Pancreas (tissue), 10 donors: ENCODE measurements at places on chromosomes 3 and 15. TPM values are rescaled to one million over a fixed set of nuclear protein-coding genes. Genes with fewer than 3 reads are reported as not detected.
A peak's percentile ranks its signal among the peaks of the same experiment; 100 is the strongest.

The XCR1 gene
- total RNA-seq, result 0.09 TPM

The TRIM69 gene
- 4.9 TPM for total RNA-seq

DNA sequence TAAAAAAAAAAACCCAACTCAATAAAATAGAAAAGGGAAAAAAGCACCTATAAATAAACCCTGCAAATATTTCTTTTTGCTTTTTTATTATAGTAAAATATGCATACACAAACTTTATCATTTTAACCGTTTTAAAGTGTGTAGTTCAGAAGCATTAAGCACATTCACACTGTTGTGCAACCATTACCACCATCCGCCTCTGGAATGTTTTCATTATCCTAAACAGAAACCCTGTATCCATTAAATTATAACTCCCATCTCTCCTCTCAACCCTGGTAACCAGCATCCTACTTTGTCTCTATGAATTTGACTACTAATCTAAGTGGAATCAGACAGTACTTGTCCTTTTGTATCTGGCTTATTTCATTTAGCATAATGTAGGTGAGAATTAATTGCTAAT is 15.0 kb downstream of the CDCP1 start:
- no peaks in the 10 kb centered on the region for H3K36me3 ChIP-seq
- H3K27ac ChIP-seq, result no peak overlapping the region
- DNase-seq, result no peak
- H3K4me3 ChIP-seq, result no peak overlapping the region
- H3K4me1 ChIP-seq, result no peaks in the 10 kb centered on the region

DNA sequence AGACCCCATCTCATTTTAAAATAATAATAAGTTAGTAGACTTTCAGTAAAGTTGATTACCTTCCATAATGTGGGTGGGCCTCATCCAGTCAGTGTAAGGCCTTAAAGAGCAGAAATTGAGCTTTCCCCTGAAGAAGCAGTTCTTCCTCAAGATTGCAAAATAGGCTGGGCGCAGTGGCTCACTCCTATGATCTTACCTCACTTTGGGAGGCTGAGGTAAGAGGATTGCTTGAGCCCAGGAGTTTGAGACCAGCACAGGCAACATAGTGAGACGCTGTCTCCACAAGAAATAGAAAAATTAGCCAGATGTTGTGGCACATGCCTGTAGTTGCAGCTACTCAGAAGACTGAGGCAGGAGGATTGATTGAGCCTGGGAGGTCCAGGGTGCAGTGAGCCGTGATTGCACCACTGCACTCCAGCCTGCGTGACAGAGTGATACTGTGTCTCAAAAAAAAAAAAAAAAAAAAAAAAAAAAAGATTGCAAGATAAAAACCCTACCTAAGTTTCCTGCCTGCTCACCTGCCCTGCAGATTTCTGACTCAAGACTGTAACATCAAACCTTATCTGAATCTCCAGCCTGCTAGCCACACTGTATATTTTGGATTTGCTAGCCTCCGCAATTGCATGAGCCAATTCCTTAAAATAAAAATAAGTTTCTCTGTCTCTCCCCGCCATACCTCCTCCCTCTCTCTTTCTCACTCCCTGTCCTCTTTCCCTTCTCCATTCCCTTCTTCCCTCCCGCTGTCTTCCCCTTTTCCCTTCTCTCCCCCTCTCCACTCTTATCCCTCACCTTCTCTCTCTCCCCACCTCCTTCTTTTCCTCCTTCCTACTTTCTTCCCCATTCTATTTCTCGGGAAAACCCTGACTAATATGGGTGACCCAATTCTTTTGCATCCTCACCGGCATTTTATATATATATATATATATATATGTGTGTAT is 16.9 kb downstream of the KLHL18 start:
- no peak overlapping the region for H3K4me3 ChIP-seq
- H3K4me1 ChIP-seq, result no peaks in the 10 kb centered on the region

- H3K4me1 ChIP-seq, result peaks cover 5% of the 10 kb centered on the region
- no peaks in the 10 kb centered on the region for H3K36me3 ChIP-seq
- peak overlapping the region; percentile 26 for H3K4me3 ChIP-seq
- DNase-seq, result no peak
- H3K27me3 ChIP-seq, result no peaks in the 10 kb centered on the region
Observed at GRCh38 chr15:28106294-28107110, 7.4 kb upstream of the OCA2 start.

GRCh38 chr3:72664184-72664975 is 183.9 kb downstream of the SHQ1 start:
- no peak overlapping the region for H3K4me3 ChIP-seq
- H3K4me1 ChIP-seq, result peaks cover 14% of the 10 kb centered on the region
- H3K36me3 ChIP-seq, result no peaks in the 10 kb centered on the region
- no peak overlapping the region for H3K27ac ChIP-seq

DNA sequence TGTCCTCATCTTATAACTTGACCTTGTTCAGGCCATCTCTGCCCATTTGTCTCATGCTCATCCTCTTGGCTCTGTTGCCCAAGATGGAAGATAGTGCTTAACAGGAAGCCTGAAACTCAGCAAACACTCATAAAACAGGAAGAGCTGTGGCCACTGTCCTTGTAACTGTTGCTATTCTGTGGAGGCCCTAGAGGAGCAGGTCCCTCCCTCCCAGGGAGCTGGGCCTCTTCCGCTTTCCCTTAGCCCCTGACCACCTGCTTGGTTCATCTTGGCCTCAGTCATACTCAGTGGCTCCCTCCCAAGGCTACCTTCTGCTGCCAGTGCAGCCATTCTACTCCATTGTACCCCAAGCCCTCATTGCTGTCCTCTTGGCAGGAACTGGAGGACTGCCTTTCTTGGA is 3.5 kb downstream of the MAPKAPK3 start:
- peaks cover 3% of the 10 kb centered on the region for H3K4me1 ChIP-seq
- no peaks in the 10 kb centered on the region for H3K36me3 ChIP-seq
- no peak overlapping the region for H3K4me3 ChIP-seq
- no peak for DNase-seq
- no peak overlapping the region for H3K27ac ChIP-seq
- H3K27me3 ChIP-seq, result no peaks in the 10 kb centered on the region

DNA sequence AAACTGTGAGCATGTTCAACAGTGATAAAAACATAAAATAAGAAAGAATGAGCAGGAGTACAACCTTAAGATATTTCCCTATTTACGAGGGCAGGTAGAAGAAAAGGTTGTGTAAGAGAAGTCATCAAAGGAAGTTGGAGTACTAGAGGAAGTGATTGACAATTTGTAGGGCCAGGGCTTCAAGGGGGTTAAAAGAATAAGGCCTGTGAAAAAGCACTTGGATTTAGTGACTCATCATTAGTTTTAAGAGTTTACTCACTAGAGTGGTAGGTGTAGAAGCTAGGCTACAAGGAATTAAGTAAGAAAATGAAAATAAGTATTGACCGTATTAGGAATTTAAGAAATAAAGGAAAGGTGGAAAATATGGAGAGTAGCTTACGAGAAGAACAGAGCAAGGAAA is 23.6 kb downstream of the KCNMB3 start:
- no peak overlapping the region for H3K27ac ChIP-seq
- no peaks in the 10 kb centered on the region for H3K4me1 ChIP-seq
- H3K4me3 ChIP-seq, result no peak overlapping the region
- no peaks in the 10 kb centered on the region for H3K27me3 ChIP-seq
